ENCODE measurements at places on chromosomes 5 and 9.

DNA sequence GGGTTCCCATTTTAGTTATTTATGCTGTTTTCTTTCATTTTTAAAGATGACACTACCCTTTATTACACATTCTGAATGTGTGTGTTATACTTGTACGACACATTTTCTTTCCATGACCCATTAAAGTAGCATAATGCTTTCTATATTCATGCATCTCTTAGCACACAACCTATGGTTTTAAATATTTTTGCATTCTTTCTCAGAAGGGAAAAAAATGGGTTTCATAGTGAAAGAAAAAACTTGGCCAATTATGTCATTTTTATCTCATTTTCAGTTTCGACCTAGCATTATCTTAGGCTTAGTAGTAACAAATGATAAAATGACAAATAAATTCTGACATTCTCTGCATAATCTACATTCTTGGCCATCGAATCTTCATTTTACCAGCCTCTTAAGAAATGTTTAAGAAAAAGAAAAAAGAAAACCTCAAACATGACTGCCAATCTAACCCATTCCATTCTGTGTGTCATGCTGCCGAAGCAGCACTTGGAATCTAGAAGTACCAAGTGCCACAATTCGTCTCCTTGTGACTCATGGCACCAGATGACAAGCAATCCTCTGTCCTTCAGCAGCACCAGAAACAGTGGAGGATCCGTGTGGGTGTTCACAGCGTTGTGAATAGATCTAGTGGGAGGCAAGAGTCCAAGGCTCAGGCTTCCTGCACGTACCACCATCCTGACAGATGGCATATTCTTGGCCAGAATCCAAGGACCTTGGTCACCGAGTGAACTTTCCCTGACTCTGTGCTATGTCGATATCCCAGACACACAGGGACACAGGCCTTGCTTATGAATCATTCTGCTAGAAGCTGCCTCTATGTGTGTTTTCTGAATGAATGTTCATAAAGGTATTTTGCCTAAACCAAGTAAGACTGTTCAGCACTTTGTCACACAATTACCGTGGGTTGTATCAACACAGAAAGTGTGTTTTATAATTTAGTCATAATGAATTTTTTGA, 502.7 kb downstream of the NR2F1-AS1 start:
- DNase-seq, result peak; percentile 66

- DNase-seq, result peak; percentile 75
These were observed 13.2 kb downstream of the ATOX1 start for GRCh38 chr5:151745071-151745705.

- DNase-seq, result peak; percentile 67
These were observed 253.5 kb upstream of the ATP10B start for GRCh38 chr5:161105525-161105924.

DNA sequence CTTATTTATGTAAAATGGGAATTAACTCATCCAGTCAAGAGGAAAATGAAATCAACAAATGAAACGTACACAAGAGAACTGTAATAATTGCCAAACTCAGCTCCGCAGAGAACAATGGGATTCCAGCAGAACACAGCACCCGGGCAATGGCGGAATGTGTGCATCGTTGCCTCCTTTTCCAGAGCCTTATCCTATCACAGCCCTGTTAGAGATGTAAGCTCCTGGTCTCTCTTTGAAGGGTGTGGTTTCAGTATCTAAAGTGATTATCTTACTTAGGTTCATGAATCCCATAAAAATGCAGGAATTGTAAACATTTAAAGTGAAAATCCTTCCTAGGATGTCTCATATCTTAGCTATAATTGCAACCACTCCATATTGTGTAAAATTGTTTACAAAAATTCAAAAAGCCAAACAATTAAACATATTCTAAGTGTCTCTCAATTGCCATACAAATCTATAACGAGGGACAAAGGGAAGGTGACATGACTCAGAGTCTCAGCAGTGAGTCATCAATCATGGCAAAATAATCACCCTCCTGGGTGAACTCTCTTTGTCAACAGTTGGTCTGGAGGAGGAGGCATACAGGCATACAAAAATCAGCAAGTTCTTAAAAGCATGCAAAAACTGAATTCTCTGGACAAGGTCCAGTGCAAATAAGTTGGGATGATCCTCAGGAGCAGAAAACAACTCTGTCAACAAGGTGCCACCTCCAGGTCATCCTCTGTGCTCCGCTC, 22.6 kb downstream of the SEMA5A start:
- peak; percentile 54 for DNase-seq

GRCh38 chr9:32787816-32788215, 4.5 kb downstream of the TMEM215 start:
- DNase-seq, result no peak

GRCh38 chr5:176173647-176174046, 64.6 kb upstream of the SIMC1 start:
- no peak for DNase-seq

- no peak for DNase-seq
These were observed 52.1 kb downstream of the BARX1 start for GRCh38 chr9:93902780-93903655.

DNA sequence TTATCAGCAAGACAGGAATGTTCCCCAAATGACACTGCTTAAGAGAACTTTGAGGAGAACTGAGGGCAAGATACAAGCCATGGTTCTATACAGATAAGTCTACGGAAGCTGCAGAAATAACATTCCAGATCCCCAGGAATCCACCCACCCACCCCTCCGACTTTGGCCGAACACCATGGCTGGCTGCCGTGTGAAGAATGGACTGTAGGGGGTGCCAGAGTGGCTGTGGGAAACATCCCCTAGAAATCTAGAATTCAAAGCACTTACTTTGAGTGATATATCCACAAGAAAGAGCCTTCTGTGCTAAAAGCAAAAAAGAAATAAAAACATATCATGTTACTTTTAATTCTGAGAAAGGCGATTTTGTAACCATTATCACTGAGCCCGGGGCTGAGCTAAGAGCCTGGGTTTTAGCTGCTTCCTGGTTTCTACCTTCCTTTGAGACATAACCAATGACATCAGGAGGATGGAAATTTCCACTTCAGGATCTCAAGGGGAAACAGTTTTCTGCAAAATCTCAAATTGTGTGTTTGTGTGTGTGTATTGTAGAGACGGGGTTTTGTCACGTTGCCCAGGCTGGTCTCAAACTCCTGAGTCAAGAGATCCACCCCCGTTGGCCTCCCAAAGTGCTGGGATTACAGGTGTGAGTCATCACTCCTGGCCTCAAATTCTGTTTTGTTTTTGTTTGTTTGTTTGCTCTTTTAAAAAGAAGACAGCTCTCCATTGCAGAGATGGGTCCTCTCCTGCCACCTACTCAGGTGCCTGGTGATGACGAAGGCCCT, 36.4 kb downstream of the GGTA1 start:
- peak; percentile 13 for DNase-seq

DNA sequence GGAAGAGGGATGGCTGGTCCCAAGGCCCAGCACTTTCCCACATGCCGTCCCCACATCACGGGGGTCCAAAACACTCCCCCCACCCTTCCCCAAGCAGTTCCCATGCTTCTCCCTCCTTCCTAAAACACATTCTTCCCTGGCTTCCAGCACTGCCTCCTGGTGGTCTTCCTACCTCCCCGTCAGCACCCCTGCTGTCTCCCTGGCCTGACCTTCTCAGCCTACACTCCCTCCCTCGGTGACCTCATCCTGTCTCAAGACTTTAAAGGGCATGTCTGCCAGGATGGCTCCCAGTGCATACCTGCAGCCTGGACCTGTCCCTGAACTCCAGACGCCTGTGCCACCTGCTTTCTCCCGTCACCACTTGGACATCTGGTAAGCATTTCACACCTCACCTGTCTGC, 4.3 kb upstream of the NCS1 start:
- DNase-seq, result no peak

DNA sequence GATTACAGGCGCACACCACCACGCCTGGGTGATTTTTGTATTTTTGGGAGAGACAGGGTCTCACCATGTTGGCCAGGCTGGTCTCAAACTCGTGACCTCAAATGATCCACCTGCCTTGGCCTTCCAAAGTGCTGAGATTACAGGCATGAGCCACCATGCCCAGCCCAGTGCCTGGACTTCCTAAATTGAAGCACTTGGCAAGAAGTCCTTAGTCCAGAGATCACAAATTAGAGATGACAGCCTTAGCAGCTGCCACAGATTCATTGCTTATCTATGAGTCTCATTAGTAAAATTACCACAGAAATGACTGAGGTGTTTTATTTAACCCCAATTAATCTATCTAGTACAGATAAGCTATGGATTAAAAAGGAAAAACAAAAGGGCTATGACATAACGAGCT, 19.2 kb downstream of the EFCAB9 start:
- DNase-seq, result no peak

- DNase-seq, result no peak
These were observed 39.7 kb upstream of the ANKDD1B start for GRCh38 chr5:75571547-75571946.

DNA sequence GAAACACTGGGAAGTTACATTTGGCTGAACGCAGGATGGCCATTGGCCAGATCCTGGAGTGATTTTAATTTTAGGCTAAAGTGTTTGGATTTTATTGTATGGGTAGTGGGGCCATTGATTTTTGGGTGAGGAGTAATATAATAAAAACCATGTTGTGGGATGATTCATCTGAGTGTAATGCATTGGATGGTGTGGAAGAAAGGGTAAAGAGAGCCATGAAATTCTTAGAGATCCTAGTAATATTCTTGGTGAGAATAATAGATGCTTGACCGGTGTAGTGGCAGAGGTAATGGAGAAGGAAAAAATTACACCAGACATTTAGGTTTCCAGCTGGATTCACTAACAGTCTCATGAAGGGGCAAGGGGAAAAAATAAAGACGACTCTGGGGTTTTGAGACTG, 158.1 kb downstream of the NPR3 start:
- DNase-seq, result no peak

DNA sequence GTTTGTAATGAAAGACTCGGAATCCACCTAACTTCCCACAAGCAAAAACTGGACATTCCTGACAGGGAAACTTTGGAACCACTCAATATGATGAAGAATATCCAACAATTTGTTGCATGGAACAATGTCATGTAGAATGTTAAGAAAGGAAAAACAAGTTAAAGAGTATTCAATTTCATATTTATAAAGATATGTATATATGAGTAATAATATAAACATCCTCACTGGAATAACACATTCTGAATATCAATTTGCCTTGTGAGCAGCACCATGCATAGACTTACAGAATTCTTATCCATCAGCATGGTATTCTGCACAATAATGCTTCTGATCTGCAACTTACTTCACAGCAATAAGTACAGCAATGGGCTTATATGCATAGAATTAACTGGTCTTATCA, 650.3 kb downstream of the SEMA5A start:
- no peak for DNase-seq

GRCh38 chr5:150123542-150123941, 32.1 kb downstream of the PDGFRB start:
- DNase-seq, result no peak
